T-cell (primary cell): ENCODE measurements at places on chromosomes 3 and 15. TPM values are rescaled to one million over a fixed set of nuclear protein-coding genes. Genes with fewer than 3 reads are reported as not detected.

The WDR72 gene
- not detected for total RNA-seq

The ZNF860 gene
- 1.3 TPM for total RNA-seq

The ITGB5 gene
- 1.8 TPM for total RNA-seq

The PRICKLE2 gene
- total RNA-seq: not detected

The RBMS3 gene
- total RNA-seq: 1.4 TPM

The COPS2 gene
- 41.3 TPM for total RNA-seq

The LNP1 gene
- 1.3 TPM for total RNA-seq

The ZNF774 gene
- 0.70 TPM for total RNA-seq

The TUSC7 gene
- not detected for total RNA-seq

The IL17RD gene
- not detected for total RNA-seq

The NUP210 gene
- 125 TPM for total RNA-seq

The CPNE9 gene
- 0.26 TPM for total RNA-seq

The FGF7 gene
- not detected for total RNA-seq

The SLC25A38 gene
- 40.2 TPM for total RNA-seq

The NR1I2 gene
- total RNA-seq: 0.47 TPM

The GAP43 gene
- total RNA-seq: not detected

The KNG1 gene
- total RNA-seq: 0.47 TPM

The CPLX3 gene
- 0.26 TPM for total RNA-seq

The IGDCC3 gene
- total RNA-seq: 0.06 TPM

The ANKDD1A gene
- total RNA-seq: 7.9 TPM

The UACA gene
- total RNA-seq: 0.36 TPM

The TM6SF1 gene
- total RNA-seq: not detected

The ZNF445 gene
- total RNA-seq: 32.0 TPM

The OR5H14 gene
- not detected for total RNA-seq

The C3orf33 gene
- total RNA-seq: 1.7 TPM

The LPP gene
- 26.4 TPM for total RNA-seq

The LRTM1 gene
- not detected for total RNA-seq

The VPS39 gene
- total RNA-seq: 101 TPM

The SAMD7 gene
- not detected for total RNA-seq

The SYNPR gene
- total RNA-seq: not detected

The NPAP1 gene
- not detected for total RNA-seq

The GASK1A gene
- 0.15 TPM for total RNA-seq

The CPN2 gene
- total RNA-seq: 0.13 TPM

The CFAP44 gene
- 15.2 TPM for total RNA-seq

The GOLGA8J gene
- not detected for total RNA-seq

The IL17RB gene
- 2.4 TPM for total RNA-seq

The SMCO1 gene
- not detected for total RNA-seq

The ITIH4 gene
- total RNA-seq: 37.2 TPM

The ATG3 gene
- 51.1 TPM for total RNA-seq

The MAP3K13 gene
- 6.4 TPM for total RNA-seq

The LMAN1L gene
- 0.44 TPM for total RNA-seq
